ENCODE measurements at places on chromosomes 13 and 19.

DNA sequence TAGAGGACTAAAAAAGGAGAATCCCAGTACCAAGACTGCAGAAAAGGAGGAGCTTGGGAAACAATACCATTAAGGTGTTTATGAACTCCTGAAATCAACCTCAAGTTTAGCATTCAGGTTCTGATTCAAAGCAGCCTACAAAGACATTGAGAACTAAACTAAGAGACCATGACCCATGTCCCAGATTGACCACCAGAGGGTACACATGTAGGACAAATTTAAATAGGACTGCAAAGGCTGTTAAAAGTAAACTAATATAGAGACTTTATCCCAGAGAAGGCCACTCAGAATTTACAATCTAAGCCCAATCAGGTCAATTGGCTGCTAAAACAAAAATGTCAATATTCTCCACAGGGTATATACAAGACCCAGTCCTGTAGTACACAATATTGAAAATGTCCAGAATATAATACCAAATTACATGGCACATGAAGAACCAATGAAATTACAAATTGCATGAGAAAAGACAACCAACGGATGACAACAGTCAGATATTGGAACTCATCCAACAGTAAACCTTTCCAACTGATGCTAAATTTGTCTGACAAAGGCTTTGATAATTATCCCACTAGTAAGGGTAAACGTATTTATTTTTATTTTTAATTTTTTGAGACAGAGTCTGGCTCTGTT, 682.4 kb downstream of the UQCRFS1 start:
- no peak for DNase-seq

GRCh38 chr19:49335784-49336481, 727 bp downstream of the CD37 start:
- DNase-seq, result no peak

DNA sequence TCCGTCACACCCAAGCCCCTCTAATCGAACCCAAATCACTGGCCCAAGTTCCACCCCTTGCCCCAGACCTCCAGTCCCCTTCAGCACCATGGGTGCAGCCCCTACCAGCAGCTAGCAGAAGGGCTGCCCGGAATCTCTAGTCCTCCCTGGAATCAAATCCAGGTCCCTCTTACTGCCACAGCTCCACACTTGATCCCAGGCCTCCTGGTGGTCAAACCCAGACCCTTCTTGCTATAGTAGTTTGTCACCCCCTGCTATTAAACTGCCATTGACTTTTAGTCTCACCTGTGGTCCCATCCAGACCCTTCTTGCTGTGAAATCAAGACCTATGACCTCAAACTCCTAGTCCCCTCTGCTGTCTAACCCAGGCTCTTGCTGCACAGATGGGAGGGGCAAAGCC, 8.7 kb downstream of the HIPK4 start:
- no peak for DNase-seq

- DNase-seq, result no peak
These were observed at the start of gene KHSRP for GRCh38 chr19:6424195-6424938. KHSRP (minus strand) TSS chr19:6424811; CDS start chr19:6424701, 110 bp downstream.

DNA sequence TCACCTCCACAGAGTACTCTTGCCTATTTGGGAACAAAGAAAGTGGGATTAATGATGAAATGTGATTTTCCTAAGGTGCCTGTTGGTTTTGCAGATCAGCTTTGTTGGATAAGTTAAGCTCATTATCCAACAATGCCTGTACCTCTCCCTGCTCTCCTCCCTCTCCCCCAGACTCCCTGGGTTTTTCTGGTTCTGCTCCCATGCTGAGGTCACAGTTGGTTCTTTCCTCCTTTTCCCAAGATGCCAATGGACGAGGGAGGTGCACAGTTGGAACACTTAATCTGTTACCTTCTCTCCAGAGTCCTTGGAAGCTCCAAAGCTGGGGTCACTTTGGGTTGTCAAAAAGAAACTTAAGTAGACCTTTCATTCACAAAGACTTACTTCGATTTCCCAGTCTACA, 1.6 kb downstream of the OXGR1 start:
- no peak for DNase-seq

- DNase-seq, result no peak
These were observed 105.2 kb upstream of the SPACA7 start for GRCh38 chr13:112270951-112271350.

DNA sequence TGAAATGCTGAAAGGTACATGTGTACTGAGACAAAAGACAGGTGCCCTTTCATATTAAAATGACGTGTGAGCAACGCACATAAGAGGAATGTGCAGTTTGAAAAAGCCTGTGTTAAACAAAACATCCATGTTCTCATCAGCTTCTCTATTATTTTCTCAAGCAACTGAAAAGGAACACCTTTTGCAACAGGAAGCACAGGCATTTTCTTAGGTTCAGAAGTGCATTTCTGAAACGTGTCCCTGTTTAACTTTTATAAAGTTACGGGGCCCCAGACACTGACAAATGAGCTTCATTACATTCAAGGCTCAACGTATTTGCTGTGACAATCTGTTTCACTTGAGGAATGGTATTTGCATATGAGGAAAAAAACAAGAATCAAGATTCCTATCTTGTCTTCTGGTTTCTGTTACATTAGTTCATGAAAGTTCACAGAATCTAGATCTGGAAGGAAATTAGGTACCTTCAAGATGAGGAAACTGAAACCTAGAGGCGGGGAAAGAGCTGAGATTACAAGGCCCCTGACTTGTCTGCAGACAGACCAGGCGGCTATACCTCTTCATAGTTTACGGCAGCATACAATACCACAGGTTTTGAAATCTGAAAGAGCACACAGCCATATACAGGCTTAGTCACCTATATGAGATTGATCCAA, 431.7 kb downstream of the KLF12 start:
- peak; percentile 43 for DNase-seq

- DNase-seq, result no peak
These were observed 12.0 kb upstream of the CEACAM21 start for GRCh38 chr19:41563854-41564514.

GRCh38 chr13:114072421-114072820, 60.0 kb downstream of the RASA3 start:
- DNase-seq, result no peak

DNA sequence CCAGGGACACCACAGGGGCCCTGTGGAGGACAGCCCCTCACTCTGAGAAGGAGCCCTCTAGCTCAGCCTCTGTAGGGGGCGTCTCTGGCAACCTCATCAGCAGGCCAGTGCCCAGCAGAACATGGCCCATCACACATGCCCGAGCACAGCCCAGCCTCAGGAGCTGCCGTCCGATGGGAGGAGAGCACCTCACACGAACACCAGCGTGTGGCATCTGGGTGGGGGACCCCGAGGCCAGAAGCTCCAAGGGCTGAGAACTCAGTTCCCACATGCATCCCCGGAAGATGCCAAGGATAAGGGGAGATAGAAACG, 11.3 kb downstream of the SH3GL1 start:
- no peak for DNase-seq

- DNase-seq, result no peak
These were observed 5.8 kb downstream of the ZNF175 start for GRCh38 chr19:51576850-51577249.

DNA sequence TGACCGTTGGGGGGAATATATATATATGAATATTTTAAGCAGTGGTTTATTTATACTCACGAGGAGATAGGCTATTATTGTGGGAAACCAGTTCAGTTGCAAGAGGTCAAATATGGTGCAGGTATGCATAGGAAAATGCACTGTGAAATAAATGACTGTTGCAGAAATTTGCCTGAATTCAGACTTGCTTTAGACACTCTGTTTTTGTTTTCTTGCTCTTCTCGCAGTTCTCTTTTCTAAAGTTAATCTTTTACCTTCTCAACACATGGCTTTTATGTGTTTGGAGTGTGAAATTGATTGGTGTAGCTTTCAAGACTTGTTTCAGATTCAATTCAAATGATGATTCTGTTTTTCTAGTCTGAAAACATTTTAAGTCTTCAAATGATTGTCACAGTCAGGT, 109.7 kb downstream of the LRCH1 start:
- no peak for DNase-seq

- no peak for DNase-seq
These were observed 955.7 kb upstream of the SLC10A2 start for GRCh38 chr13:104021806-104022397.

DNA sequence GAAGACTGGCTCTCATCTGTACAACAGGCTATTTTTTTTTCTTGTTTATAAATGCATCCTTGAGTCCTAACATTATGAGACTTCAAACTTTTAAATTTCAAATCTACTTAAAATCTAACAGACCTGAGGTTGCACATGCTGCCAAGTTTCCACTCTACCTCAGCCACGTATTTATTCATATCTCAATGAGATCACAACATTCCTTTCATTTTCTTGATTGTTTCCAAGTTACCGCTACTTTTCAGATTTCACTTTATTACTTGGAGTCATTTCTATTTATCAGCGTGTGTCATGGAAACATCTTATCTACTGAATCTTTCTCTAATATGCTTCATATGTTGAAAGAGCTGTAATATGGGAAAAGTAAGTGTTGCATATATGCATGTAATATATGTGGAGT, 1257.5 kb upstream of the ATXN8OS start:
- DNase-seq, result no peak

- DNase-seq, result no peak
These were observed 735.9 kb upstream of the PCDH9 start for GRCh38 chr13:67966065-67966464.

- DNase-seq, result no peak
These were observed 128.2 kb downstream of the SLITRK1 start for GRCh38 chr13:83753912-83754624.

DNA sequence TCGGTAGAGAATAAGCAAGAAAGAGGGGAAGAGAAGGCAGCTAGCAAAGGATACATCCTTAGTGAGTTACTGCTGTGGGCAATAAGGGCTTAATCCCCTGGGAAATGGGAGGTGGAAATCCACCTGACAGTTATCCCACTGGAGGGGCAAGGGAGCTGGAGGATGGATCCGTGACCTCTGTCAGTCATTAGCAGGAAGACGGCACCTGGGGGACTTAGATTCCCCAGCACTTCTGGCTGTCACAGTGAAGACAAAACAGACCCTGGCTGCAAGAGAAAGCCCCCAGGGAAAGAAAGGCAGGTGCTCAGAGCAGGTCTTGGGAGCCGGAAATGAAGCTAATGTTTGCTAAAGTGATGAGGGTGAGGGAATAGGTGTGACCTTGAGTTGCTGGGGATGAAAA, 70.4 kb upstream of the MRI1 start:
- DNase-seq, result no peak

DNA sequence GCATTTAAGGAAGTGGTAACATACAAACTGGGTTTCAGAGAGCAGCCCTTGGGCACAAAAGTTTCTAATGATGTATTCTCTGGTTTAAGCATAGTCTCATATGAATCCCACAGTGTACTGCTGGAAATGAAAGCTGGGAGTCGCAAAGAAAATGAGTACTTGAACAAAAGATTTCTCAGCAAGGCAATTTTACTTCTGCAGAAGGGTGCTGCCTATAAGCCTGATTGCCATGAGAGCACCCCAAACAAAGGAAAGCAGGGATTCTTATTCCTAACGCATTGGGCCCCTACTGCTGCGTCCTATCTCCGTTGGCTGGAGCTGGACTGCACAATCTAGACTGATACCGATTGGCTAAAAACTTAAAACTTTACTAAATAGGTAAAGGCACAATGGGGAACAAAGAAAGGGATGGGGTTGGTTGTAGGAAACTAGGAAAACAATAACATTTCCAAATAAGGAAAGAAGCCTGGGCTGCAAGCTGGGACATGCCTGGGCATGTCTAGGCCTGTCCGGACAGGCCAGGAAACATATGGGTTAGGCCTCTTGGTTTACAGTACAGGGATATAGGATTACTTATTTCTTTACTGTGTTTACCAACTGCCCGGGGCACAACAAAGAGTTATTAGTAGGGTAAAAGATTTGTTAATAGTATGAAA, 27.4 kb upstream of the VN1R4 start:
- no peak for DNase-seq

DNA sequence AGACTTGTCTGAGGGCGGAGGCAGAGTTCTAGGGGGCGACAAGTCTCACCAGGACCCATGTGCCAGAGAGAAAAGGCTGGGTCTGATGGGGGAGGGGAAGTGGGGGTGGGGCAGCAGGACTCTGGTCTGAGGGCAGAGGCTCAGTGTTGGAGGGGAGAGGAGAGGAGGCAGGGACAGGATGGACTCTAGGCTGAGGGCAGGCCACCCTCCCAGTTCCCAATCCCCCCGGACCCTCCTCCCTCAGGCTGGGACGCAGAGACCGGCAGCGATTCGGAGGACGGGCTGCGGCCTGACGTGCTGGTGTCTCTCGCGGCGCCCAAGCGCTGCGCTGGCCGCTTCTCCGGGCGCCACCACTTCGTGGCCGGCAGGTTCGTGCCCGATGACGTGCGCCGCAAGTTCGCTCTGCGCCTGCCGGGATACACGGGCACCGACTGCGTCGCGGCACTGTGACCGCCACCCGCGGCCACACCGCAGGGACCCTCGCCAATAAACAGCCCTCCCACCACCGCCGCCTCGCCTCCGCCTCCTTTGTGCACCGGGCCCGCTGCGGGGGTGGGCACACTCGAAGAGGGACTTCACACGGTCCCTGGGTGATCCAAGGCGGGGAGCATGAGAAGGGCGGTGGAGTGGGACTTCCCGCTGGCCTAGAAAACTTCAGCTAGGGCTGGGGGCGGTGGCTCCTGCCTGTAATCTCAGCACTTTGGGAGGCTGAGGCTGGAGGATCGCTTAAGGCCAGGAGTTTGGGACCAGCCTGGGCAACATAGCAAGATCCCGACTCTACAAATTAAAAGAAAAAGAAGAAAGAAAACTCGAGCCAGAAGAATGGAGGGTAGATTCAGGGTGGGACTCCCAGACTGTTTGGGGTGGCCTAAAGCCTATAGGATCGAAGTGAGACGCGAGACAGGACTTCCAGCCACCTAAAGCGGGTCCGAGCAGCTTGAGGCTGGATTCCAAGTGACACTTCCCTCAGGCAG, 703 bp upstream of the CILP2 start:
- DNase-seq, result no peak

DNA sequence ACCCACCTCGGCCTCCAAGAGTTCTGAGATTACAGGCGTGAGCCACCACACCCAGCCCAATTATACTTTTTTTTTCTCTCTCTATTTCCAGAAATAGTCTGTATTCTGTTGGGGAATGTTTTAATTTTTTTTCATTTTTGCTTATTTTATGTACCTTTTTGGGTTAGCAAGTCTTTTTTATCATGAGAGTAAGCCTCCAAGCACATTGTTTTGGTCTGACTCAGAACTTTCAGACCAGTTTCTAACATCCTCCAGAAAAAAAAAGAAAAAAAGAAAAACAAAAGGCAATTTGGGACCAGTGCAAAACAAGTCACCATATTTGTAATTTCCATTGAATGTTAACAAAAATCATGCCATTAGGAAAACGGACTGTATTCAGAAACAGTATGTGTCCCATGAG, 1465.5 kb downstream of the SLITRK5 start:
- no peak for DNase-seq

GRCh38 chr13:76775088-76775740, 111.0 kb downstream of the KCTD12 start:
- no peak for DNase-seq

GRCh38 chr19:43681821-43682220, 11.9 kb upstream of the PLAUR start:
- no peak for DNase-seq

DNA sequence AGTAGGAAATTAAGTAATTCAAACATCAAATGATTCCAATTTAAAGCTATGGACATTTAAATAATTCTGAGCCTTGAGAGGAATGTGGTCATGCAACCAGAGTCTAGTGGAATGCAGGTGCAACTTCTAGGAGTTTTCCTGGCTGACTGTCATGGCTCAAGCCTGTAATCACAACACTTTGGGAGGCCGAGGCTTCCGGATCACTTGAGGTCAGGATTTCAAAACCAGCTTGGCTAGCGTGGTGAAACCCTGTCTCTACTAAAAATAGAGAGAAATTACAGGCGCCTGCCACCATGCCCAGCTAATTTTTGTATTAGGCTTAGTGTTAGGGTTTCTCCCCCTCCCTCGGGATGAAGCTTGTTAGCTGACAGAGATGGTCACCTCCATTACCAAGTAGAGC, 6.4 kb downstream of the ZNF808 start:
- DNase-seq, result no peak
